Heart right ventricle (tissue), 16 donors: ENCODE measurements at places on chromosomes 2 and 18.

DNA sequence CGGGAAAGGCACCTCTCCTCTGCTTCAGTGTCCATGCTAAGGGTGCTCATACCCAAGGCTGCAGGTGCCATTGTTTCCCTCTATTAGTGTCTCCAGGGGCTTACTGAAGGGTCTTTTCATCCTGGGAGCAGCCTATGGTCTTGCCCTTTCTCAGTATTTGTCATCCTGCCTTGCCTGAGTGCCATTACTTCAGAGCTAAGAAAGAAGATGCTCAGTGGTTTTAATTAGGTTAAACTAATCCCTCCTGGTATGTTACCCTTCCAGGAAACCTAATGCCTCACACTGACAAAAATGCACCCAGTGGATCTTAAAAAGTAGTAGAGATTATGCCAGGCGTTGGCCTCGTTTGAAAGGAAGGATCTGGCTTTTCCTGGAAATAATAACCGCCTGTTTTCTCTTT is 151.4 kb downstream of the LRRTM1 start:
- DNase-seq, result no peak

- DNase-seq, result peak; percentile 39
Measured at GRCh38 chr2:127985735-127986134, 42.1 kb downstream of the SAP130 start.

DNA sequence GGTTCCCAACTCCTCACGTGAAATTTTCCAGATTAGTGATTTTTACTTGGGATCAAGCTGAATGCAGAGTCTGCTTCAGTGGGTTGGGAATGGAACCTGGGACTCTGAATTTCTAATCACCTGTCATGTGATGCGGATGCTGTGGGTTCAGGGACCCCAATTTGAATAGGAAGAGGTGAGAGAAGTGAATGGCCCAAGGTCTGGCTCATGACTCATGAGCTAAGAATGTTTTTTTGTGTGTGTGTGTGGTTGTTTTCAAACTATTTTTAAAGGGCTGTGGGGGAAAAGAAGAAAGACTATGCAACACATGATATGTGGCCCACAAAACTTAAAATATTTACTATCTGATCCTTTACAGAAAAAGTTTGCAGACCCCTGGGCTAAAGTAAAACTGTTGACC is 108.5 kb upstream of the CYRIA start:
- no peak for DNase-seq

DNA sequence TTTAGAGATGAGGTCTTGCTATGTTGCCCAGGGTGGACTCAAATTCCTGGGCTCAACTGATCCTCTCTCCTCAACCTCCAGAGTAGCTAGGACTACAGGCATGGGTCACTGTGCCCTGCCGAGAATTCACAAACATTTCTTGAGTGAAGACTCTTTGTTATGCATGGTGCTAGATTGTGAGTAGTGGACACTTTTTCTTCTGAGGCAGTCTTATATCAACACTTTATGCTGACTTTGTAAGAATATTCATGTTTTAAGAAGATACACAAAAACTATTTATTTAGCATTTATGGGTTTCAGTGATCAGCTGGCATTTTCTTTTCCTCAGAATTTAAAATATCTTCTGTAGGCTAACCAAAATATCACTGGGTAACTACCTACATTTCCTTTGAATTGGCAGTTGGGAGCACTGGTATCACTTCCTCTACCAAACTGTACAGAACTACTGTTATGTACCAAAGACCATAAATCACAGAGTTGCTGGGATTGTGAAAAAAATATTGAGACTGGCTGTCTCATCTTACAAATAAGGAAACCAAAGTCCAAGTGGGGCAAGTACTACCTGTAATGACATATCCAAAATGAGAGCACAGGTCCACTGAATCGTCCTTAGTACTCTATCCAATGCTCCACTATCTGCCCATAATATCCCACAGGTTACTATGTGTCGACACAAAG is 34.0 kb downstream of the DOCK10 start:
- DNase-seq, result no peak

GRCh38 chr18:60895181-60895580 is 438.0 kb upstream of the CDH20 start:
- no peak for DNase-seq

DNA sequence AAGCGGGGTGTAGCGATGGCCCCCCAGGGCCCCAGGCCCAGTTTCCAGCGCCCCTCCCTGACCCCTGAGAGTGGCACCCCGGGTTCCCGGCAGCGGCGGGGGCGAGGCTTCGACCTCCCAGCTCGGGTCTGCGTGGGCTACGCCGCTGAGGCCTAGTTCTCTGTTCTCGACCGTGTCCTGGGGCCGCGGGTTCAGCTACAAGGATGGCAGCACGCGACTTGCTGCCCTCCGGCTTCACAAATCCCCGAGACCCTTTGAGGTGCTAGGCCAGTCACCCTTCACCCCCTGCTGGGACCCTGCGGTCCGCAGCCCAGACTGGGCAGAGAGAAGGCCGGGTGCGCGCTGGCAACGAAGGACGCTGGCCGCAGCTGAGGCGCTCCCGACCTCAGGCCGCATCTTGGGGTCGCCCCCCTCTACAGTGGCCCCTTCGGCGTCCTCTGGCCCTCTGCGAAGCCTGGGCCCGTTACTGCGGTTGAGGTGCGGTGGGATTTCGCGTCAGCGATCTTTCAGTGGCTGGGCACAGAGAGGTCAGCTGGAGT is 1.2 kb downstream of the OTX1 start:
- no peak for DNase-seq

DNA sequence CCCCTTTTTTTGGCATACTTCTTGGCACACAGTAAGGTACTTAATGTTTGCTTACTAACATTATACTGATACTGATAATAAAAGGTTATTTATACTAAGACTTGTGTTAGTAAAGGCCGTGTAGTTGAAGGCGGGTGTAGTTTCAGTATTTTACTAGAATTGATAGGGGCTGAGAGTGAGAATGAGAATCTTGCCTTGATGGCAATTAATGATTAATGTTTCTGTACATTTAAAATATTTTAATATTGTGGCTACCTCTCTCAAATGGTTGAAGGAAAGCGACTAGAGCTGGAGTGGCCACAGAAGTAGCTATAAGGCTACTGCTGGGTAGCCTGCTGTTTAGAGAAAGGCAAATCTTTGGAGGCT is 29.3 kb downstream of the PELI1 start:
- DNase-seq, result no peak

DNA sequence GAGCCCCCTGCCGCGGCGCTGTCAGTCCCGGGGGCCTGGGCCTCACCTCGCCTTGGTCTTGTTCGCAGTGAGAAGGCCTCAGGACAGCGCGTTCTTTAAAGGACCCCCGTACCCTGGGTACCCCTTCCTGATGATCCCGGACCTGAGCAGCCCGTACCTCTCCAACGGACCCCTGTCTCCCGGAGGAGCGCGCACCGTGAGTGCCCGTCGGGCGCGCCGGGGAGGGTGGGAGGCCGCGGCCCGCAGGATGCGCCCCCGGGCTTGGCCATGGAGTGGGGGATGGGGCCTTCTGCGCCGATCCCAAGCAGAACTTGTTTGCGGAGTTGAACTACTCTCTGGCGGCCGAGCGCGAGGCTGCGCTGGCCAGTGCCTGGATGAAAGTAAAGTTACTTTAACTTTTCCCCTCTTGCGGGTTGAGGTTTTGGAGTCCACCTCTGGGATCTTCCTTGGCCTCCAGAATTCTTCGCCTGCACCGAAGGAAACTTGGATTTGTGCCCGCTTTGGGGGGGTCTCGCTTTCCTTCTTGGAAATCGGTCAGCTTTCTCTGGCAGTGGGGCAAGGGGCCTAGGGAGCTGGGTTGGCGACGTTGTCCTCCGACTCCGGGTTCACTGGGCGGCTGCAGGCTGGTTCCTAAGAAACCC is 1.2 kb downstream of the TCF7L1 start:
- peak; percentile 57 for DNase-seq

DNA sequence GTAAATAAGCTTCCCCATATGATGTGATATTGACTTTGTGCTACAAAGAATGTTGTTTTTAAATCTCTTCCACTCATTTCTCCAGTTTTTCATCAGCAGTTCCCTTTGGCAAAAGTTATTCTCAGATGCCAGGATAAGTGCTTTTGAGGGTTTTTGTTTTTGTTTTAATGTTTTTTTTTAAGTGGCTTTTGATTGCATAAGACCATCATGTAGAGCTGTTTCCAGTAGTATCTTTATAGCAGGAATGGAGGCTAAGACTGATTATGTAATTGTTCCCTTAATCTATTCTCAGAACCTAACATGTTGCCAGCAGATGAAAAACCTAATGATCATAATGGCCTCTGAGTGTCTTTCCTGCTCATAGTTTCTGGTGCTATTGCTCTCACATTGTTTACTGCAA is 77.9 kb downstream of the CABLES1 start:
- DNase-seq, result no peak

DNA sequence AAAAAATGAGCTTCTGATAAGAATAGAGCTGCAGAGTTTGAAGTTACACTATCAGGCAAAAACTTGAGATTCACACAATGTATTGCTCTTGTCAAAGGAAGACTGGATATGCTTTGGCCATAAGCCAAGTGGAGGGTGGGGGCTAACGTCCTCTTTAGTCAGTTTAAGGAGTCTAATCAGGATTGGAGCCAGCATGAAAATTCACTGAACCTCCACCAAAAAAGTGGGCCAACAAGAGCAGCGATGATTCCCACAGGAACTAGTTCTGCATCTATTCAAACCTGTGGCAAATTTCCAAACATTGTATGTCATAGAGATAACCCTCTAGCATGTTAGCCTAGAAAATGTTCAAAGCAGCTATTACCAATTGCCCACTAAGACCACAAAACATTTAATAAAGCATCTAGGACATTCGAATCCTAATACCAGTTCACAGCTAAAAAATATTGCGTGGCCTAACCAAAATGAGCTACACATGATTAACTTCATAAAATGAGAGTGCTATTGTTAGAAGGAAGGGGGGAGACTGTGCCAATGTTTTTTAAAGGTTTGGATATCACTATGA is 43.5 kb upstream of the TMEM247 start:
- DNase-seq, result no peak

GRCh38 chr2:239236043-239236807 is 164.6 kb downstream of the HDAC4 start:
- no peak for DNase-seq

- no peak for DNase-seq
Measured at GRCh38 chr18:26555804-26556553, 7.6 kb upstream of the KCTD1 start.

DNA sequence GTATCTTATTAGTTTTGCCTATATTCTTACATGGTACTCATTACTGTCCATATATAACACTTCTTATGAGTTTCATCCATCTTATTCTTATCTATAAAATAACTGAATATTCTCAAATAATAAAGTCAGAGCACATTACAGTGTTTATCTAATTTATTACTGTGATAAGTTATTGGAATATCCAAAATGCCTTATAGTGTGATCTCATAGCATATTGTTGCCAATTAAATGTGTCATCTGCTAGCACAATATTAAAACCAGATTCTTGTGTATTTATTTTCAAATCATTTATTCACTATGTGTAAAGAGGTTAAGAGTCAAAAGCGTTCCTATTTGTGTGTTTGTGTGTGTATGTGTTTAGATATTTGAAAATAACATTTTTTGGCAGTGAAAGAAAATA is 151.9 kb downstream of the WDR7 start:
- DNase-seq, result no peak

- DNase-seq, result no peak
Measured at GRCh38 chr2:72992734-72993102, 75.4 kb downstream of the EMX1 start.

- DNase-seq, result no peak
Measured at GRCh38 chr2:115161771-115162493, 719.5 kb downstream of the DPP10 start.

- DNase-seq, result peak; percentile 85
Measured at GRCh38 chr2:170973492-170974303, 44.6 kb downstream of the GORASP2 start.

DNA sequence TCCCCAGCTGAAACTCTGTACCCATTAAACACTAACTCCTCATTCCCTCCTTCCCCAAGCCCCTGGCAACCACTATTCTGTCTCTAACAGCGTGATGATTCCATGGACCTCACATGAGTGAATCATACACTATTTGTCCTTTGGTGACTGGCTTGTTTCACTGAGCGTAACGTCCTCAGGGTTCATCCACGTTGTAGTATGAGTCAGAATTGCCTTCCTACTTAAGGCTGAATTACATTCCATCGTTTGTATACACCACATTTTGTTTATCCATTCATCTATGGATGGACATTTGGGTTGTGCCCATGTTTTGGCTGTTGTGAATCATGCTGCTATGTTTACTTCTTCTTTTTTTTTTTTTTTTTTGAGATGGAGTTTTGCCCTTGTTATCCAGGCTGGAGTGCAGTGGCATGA is 19.6 kb upstream of the CABLES1 start:
- DNase-seq, result no peak

GRCh38 chr18:66110607-66111006 is 359.8 kb downstream of the CDH7 start:
- DNase-seq, result no peak

GRCh38 chr18:60182223-60182622 is 190.4 kb downstream of the MC4R start:
- no peak for DNase-seq

GRCh38 chr2:128215897-128216642 is 102.6 kb downstream of the HS6ST1 start:
- DNase-seq, result no peak

GRCh38 chr2:236916181-236916580 is 169.5 kb upstream of the COPS8 start:
- no peak for DNase-seq

- no peak for DNase-seq
Measured at GRCh38 chr2:197057959-197058358, 131.5 kb upstream of the PGAP1 start.

- DNase-seq, result no peak
Measured at GRCh38 chr2:189803431-189803830, 19.2 kb downstream of the PMS1 start.

DNA sequence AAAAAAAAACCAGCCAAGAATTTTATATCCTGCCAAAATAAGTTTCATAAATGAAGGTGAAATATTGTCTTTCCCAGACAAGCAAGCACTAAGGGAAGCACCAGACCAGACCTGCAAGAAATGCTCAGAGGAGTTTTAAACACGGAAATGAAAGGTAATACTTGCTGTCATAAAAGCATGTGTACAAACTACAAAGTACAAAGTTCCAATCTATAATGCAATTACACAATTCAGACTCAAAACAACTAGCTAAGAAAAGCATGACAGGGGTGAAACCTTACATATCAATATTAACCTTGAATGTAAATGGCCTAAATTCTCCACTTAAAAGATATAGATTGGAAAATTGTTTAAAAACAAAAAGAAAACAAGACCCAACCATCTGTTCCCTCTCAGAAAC is 45.0 kb upstream of the ASXL3 start:
- DNase-seq, result no peak

DNA sequence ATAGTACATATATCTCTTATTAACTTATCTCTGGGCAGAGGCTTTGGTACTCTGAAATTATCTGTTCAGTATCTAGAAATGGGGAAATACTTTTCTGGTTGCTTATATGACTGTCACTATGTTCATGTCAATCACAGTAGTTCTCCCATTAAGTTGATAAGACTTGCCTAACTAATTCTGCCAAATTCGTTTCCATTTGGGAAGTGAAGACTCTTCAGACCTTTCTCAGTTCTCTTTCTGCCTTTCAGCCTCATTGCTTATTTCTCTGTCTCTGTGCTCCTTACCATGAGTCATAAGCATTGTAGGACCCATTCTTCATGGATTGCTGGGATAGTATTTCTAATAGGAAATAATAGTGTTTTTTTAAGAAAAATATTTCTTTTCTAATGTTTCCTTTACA is 113.5 kb downstream of the PHLPP1 start:
- no peak for DNase-seq

GRCh38 chr2:8925411-8925810 is 78.1 kb downstream of the MBOAT2 start:
- DNase-seq, result no peak
